ENCODE measurements at places on chromosomes 2 and 18.

DNA sequence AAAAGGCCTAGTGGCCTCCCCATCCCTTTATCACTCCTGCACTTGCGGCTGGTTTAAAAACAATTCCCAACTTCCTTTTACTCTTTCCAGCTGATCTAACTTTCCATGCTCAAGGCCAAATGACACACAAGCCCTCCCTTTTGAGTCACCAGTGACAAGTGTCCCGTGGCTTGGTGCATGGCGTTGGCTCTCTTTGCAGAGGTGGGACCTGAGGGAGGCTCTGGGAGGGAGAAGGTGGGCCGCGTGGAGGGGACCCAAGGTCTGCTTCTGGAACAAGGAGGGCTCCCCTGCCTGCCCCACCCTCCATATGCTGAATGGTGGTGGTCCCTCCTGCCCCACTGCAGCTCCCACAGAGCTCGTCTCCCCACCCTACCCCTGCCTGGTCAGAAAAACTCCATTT lies 30.8 kb upstream of the HPCAL1 start:
- no peak for DNase-seq

DNA sequence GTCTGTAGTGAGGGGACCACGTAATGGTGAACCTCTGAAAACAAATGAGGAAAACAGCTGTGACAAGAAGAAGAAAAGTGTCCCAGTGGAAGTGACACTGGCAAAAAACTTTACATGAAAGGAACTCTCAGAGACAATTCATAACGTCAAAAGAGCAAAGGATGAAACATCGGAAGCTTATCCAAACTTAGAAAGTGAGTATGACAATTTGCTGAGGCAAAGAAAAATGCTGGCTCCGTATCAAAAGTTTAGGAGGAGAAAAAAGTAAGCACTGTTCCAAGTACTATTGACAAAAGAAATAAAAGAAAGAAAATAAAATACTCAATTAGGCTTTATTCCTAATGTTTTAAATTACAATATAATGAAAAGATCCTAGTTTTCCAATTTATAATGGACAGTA lies 91.3 kb downstream of the NOL10 start:
- no peak for DNase-seq

GRCh38 chr2:173747035-173747434 lies 218.1 kb downstream of the SP3 start:
- DNase-seq, result no peak

DNA sequence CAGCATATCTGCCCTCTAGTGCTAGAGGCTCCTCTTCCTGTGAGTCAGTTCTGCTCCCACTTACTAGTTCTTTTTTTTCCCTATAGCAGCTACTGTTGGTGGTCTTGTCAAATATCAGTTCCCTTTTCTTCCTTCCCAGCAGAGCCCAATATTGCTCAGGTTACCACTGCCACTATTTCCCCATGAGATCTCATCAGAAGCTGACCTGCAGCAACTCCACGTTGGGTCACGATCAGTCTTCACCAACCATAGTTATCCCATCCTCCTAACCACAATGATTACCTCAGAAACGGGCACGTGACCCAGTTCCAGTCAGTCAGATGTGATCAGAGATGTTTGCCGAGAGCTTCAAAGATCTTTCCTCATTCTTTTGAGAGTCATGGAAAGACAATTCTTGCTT lies 59.7 kb upstream of the CAPN13 start:
- no peak for DNase-seq

DNA sequence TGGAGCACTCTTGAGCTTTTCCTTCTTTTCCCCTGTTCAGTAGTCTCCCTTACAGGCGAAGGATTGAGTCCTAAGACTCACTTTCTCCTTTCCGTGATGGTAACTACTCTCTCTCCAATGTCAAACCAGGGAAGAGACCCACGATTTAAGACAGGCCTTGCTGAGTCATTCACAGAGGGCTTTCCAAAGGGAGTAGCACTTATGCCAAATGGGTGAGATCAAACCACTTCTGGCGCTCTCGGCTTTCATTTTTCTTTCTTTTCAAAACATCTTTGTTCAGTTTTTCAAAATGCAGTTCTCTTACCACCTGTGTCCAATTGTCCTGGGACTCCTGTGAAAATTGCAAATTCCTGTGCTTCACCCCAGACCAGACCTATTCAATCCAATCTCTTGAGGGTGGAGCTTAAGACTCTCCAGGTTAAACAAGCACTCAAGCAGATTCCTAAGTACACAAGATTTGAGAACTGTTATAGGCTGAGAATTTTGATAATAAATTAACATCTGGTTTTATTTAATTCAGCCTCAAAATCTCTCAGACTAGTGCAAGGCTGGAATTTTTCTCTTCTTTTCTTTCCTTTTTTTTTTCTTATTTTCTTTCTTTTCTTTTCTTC lies 14.4 kb upstream of the MRPL19 start:
- no peak for DNase-seq

DNA sequence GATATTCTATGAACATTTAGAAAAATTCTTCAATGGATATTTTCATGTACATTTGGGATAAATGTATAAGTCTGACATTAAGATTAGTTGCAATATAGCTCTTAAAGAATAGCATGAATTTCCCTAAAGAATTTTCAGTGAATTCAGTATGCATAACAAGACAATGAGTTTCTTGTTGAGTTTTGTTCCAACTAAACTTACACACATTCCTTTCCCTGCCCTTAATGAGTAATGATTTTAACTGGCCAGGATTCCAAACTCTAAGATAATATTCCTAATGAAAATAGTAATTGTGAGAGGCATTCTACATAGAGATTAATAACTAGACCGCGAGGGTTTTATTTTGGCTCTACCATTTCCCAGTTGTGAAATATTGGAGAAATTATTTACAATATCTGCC lies 390.3 kb upstream of the GALNT5 start:
- no peak for DNase-seq

DNA sequence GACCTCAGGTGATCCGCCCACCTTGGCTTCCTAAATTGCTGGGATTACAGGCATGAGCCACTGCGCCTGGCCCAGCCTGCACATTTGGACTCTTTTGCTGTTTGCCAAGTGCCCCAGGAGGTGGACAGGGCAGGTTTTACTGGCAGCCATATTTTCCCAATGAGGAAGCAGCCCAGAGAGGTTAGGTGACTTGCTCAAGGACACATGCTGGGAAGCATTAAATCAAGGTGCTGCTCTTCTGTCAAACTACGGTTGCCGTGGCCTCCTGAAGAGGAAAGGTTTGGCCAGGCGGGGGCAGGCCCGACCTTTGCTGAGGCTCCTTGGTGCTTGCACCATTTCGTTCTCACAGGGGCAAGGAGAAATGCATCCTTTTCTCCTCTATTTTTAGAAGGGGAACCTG lies 44.0 kb downstream of the DNMT3A start:
- no peak for DNase-seq

GRCh38 chr2:235218486-235218907 lies 266.7 kb downstream of the SH3BP4 start:
- DNase-seq, result no peak

DNA sequence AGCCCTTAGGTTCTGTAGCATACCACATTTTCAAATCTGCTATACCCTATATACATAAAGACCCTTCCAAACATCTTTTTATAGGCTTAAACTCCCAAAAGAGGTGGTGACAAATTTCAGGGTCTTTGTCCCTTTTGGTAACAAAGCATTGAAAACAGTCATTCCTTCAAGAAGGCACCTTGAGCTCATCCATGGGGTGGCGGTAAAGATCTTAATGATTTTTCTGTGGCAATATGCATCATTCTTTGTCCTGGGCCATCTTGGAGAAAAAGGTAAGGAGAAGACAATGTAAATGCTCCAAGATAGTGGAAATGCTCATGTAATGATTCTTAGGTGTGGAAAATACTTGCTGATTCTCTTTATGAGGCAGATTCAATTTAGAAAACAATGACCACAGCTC lies 890.5 kb downstream of the CNTNAP5 start:
- DNase-seq, result no peak

DNA sequence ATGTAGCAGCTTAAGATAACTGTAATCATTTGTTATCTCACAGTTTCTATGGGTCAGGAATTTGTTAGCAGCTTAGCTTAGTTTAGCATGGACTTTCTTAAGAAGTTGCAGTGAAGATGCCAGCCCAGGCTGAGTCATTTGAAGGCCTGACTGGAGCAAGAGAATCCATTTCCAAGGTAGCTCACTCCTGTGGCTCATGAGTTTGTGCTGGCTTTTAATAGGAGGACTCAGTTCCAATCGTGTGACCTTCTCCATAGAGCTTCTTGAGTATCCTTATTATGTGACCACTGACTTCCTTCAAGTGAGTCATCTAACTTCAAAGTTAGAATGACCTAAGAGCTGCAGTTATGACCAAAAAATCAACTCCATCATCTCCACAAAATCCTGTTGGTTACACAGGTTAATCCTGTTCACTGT lies 1.4 kb downstream of the GPATCH11 start:
- DNase-seq, result no peak

DNA sequence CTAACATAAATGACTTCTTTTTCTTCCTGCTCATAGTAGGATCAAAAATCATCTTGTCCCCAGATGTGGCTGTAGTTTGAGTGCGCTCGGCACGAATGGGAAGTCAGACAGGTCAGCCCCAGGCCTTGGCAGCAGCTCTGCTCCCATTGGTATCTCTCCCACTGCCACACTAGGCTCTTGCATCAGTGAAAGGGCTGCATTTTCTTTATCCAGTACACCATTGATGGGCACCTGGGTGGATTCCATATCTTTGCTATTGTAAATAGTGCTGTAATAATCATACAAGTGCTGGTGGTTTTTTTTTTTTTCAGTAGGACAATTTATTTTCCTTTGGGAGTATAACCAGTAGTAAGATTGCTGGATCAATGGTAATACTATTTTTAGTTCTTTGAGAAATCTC lies 865.5 kb downstream of the CCDC85A start:
- no peak for DNase-seq

DNA sequence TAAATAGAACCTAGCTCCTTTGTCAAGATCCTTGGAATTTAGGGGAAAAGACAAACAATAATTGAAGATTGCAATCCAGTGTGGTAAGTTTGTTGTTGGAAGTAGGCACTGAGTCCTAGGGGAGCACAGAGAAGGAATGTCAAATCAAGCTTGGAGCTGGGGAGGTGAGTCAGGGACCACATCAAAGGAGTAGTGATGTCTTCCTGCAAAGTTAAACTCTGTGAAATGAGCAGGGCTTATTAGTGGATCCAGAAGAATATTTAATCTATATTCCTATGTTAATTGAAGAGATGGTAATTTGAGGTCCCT lies 41.7 kb upstream of the NABP1 start:
- DNase-seq, result no peak

- DNase-seq, result no peak
Observed at GRCh38 chr2:148720501-148721001, 76.0 kb downstream of the EPC2 start.

GRCh38 chr2:219250049-219250781 lies 2.8 kb upstream of the TUBA4B start:
- DNase-seq, result no peak

GRCh38 chr2:99883358-99883757 lies 259.0 kb downstream of the AFF3 start:
- no peak for DNase-seq

DNA sequence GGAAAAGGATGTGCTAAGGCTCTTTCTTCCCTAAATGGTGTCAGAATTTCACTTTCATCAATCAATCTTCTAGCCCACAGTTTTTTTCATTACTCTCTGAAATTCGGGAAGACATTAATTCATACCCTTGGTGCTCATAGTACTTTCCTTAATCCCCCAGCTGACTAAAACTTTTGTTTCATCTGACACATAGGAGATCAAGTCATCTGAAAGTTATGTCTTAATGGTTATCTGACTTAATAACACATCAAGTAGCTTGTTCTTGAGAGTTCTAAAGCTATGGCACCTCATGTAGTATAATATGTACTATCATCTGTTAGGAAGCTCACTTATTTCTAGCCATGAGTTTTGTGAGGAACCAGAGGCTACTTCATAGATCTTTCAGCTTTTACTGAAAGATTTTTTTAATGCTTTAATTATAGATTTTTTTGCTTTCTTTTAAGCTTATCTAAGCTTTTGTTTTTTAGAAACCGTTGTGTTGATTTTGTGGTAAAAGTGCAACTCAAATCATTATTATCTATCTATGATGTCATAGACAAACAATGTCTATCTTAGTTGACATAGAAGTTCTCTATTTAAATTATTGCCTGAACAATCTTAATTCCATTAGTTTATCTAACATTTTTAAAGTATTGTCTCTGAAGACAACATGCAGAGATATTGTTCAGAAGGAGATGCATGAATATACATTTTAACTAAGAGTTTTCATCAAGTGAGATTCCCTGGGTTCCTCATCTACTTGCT lies 93.6 kb upstream of the UBXN4 start:
- no peak for DNase-seq

GRCh38 chr2:161321944-161322648 lies 13.9 kb downstream of the PSMD14 start:
- DNase-seq, result no peak

GRCh38 chr18:64986906-64987495 lies 763.8 kb upstream of the CDH7 start:
- DNase-seq, result no peak

- no peak for DNase-seq
Observed at GRCh38 chr2:85648619-85649018, 19.4 kb downstream of the SFTPB start.

DNA sequence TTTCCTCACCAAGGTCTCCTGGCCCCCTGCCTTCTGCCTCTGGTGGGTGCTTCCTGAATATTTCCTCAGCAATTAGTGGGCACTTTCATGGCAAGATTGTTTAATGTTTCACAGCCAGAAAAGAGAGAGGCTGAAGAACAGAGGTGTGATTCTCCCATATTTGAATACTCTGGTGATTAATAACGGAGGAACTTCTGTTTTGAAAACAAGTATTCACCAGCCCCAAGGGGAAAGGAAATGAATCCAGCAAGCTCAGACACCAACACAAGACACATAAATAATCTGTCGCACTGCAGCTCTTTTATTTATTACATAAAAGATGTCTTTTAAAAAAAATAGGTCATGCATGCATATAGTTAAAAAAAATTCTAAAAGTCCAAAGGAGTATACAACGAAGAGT lies 57.7 kb downstream of the MRPL35 start:
- no peak for DNase-seq

DNA sequence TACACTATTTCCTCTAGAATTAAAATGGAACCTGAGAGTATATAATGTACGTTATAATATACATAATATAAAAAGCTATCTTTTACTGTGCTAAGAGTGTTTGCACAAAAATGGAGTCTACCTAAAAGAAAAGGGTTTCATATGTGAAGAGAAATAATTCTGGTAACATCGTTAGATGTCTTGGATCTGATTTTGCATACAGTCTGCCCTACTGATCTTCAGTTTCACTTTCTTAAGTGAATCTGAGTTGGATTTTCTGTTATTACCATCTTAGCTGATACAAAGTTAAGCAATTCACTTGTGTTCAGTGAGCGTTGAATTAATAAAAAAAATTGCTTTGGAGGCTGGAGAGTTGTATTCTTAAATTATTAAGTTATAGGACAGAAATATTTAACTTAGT lies 502.1 kb upstream of the TMEFF2 start:
- no peak for DNase-seq

- DNase-seq, result no peak
Observed at GRCh38 chr2:173358616-173359015, 3.9 kb downstream of the CDCA7 start.

DNA sequence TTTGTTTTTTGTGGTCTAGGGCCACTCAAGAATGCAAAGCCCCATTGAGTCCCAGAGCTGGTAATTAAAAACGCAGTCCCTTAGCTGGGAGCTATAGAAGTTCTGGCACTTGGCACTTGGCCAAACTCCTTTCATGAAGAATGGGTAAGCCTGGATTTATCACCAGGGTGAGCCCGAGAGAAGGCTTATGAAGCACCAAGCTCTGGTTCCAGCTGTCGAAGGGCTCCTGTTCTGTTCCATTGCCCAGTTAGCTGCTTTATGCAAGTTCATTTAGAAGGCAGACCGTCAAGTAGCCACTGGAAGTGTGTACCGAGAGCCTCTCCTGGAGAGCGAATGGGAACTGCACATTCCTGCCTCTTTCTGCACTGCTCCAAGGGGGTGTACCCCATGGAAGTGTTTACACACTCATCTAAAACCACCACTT lies 14.2 kb downstream of the ECEL1 start:
- no peak for DNase-seq
